T-cell (primary cell): ENCODE measurements at places on chromosomes 16 and 17.

- no peak for DNase-seq
Measured at GRCh38 chr16:9072806-9073341, 18.6 kb upstream of the HAPSTR1 start.

DNA sequence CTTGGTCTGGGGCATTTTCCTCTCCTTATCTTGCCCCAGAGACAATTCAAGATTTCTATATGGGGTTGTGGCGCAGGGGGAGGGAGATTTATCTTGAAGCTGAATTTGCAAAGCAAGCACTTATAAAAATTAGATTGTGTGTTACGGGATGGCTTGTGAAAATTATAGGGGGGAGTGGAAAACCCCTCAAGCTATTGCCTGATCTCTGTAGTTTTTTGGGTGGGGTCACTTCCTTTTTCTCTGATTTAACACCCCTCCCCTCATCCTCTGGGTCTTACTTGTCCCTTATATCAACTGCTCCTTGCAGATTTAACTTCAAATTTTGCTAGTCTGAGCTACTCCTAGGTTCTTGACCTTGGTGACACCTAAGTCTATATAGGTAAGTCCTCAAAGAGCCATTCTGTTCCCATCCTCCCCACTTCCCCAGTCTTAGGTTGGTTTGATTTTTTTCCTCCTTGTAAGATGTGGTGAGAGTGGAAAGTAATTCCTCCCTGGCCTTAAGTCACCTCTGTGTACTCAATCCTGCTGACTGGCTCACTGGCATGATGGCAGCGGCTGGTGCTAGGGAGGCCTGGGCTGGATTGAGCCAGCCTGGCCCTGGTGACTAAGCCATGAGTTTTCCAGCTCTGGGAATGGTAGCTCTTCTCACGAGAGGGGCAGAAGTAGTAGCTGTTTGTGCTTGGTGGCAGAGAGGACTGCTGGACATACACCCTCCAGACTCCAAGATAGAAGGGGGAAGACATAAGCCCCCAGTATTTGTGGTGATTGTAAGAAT is 2.3 kb downstream of the ARL4D start:
- DNase-seq, result no peak

DNA sequence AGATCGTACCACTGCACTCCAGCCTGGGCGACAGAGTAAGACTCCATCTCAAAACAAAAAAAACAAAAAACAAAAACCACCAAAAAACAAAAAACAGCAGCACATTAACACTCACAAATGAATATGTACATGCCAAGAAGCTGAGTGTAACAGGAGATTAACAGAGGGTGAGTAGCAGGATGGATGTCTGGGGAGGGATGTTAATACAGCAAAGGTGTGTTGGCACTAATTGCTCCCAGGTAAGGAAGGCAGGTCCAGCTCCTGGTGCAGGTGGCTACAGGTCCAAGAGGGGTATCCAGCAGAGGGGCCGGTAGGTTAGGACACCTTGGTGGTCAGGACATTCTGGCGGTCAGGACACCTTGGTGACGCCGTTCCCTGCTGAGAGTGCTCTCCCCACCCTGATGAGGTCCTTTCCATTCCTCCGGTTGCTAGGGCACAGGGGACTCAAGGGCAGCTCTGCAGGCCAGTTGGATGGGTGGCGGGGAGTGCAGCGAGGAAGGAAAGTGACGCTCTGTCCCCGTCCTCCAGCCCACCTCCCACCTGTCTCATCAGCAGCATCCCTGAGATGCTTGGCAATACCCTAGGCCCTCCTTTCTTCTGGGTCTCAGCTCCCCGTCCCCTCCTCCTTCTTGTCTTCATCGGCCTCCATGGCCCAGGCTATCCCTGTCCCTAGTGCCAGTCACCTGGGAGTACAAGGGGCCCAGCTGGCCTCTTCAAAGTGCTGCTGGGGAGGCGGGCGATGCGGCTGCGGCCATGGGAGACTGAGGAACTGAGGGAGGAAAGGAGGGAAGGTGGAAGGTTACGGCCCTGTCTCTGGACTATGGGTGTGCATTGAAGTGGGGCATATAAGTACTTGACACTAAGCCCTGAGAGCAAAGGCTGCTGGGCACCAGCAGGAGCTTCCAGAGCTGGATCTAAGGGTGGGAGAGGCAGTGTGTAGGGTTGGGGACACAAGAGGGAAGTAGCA is 10.7 kb upstream of the GFAP start:
- no peak for DNase-seq

- no peak for DNase-seq
Measured at GRCh38 chr16:51591480-51591879, 440.4 kb upstream of the SALL1 start.

DNA sequence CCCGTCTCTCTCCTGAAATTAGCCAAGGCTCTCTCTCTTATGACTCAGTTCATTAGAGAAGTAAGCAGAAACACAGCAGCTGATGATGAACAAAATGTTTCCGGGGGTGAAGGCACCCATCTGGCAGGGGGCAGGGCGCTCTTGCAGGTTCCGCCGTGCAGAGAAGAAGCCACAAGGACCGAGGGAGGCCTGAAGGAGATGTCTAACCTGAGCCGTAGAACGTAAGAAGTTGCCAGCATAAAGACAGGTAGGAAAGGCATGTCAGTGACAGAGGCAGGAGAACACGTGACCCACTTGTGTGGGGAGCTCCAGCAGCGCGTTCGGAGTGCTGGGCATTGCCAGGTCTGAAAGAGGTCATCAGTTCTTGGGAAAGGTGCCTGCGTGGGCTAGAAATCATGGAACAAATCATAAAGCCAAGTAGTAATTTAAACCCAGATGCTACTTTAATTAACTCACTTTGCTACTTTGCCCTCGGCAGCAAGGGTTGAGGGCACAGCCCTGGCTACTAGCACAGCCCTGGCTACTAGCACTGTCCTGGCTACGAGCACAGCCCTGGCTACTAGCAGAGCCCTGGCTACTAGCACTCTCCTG is 198.6 kb downstream of the RPTOR start:
- no peak for DNase-seq

DNA sequence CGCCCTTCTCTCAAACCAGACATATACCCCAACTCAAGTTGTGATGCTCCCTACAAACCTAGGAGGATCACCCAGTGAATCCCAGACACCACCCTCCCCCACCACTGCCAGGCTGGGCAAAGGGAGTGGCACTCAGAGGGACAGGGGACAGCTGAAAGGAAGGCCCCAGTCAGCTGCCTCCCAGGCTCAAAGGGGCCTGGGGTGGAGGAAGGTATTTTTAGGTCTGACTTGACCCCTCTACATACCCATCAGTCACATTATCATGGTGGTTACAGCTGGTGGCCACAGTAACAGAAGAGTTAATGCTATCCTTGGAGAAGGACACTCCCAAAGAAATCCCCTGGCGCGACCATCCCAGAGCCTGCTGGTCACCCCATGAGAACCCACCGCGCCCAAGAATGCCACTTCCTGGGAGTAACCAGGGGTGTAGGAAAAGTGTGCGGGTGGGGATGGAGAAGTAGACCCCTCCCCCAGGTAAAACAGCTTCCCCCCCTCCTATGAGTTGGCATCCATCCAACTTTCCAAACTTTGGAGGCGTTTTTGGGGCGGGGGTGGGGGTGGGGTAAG is 1.1 kb downstream of the CACNB1 start:
- no peak for DNase-seq
